ENCODE measurements at places on chromosomes 12 and 14. TPM values are rescaled to one million over a fixed set of nuclear protein-coding genes. Genes with fewer than 3 reads are reported as not detected.

DNA sequence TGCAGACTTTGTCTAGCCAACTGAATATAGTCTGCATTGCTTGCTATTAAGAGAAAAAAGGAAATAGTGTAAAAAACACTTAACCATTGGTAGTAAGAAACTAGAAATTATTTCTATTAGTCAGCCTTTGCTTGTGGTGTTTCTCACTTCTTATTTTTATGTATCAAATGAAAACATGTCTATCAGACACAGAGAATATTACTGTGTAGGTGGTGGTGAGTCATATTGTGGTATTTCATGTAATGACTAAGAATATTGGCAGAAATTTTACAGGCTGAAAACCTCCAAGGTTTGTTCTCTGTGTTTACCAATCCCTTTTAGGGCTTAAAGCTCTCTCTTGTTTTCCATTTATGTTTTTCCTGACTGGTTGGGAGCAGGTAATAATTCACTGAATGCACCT is 87.2 kb downstream of the DAAM1 start:
- no peak for DNase-seq
- no peak overlapping the region for H3K27ac ChIP-seq
- no peaks in the 10 kb centered on the region for H3K27me3 ChIP-seq
- H3K4me3 ChIP-seq, result no peak overlapping the region
- no peaks in the 10 kb centered on the region for H3K36me3 ChIP-seq

DNA sequence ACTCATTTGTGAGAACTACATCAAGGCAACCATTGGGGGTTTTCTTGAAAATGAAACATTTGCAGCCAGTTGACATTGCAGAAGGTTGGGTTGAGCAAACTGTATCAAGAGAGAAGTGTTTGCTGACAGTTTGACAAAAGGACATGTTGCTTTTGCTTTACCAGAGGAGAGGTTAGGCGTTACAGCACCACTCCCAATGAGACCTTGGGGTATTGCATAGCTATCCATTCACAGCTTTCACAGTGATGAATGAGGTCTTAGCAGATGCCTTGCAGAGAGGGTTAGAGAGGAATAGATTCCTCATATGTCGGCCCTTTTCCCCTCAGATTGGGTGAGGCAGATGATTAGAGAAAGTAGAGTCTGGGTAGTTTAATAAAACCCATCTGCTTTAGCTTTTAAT is 988.9 kb upstream of the FLRT2 start:
- no peak overlapping the region for H3K4me3 ChIP-seq
- H3K27ac ChIP-seq, result no peak overlapping the region
- no peaks in the 10 kb centered on the region for H3K36me3 ChIP-seq
- DNase-seq, result no peak
- H3K27me3 ChIP-seq, result no peaks in the 10 kb centered on the region
- no peaks in the 10 kb centered on the region for H3K4me1 ChIP-seq

BICD1 gene
- 12.5 TPM for total RNA-seq

KRT84 gene
- not detected for total RNA-seq

GRCh38 chr12:41287500-41288141 is 99.5 kb downstream of the PDZRN4 start:
- no peak for DNase-seq
- H3K36me3 ChIP-seq, result no peaks in the 10 kb centered on the region
- H3K4me1 ChIP-seq, result no peaks in the 10 kb centered on the region
- no peak overlapping the region for H3K4me3 ChIP-seq
- no peaks in the 10 kb centered on the region for H3K27me3 ChIP-seq

DNA sequence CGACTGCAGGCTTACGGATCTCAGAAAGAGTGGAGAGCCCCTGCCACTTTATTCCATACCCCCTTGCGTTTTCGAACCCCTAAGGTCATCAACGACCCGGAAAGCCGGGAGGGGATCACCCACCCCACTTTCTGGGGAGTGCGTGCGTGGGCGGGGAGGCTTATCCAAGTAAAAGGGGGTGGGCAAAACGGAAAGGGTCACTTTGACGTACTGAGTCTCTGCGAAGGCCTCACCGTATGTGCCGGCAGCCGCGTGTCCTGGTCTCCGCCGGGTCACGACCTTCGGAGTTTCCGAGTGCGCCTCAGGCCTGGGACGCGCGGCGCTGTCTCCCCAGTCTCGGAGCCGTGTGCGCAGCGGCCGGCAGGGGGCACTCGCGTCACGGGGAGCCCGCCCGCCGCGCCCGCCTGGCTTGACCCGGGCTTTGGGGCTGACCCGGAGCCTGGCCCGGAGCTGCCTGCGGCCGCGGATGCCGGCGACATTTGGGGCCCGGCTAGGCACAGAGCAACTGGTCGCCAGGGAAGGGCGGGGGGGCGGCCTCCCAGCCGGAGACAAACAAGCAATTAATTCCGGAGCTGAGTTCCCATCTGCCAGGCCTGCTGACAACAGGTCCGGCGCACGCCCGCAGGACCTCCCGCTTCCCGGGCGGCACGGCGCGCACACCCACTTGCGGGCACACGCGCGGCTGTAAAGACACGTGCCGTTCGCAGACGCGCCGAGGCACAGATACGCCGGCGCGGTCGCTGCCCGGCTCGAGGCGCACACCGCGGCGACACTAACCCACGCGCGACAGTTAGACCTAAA is 890 bp upstream of the KIF26A start:
- no peaks in the 10 kb centered on the region for H3K4me1 ChIP-seq
- no peak overlapping the region for H3K27ac ChIP-seq
- peak; percentile 26 for DNase-seq
- H3K27me3 ChIP-seq, result peaks cover 37% of the 10 kb centered on the region
- peak overlapping the region; percentile 50 for H3K4me3 ChIP-seq

NCOR2 gene
- 124 TPM for total RNA-seq

DNA sequence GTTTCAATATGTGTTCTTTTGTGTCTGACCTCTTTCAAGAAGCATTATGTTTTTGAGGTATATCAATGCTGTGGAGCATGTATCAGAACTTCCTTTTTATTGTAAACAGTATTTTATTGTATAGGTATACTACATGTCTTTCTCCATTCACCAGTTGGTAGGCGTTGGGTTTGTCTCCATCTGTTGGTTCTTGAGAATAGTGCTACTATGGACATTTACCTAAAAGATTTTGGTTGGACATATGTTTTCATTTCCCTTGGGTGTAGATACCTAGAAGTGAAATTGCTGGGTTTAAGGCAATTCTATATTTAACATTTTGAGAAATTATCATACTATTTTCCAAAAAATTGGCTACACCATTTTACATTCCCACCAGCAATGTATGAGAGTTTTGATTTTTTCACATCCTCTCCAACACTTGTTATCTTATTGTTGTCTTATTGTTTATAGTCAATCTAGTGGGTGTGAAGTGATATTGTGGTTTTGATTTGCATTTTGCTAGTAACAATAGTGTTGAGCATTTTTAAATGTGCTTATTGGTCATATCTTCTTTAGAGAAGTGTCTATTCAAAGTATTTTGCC is 409.2 kb downstream of the IPO8 start:
- no peaks in the 10 kb centered on the region for H3K36me3 ChIP-seq
- DNase-seq, result no peak
- no peak overlapping the region for H3K4me3 ChIP-seq
- no peaks in the 10 kb centered on the region for H3K4me1 ChIP-seq
- H3K27me3 ChIP-seq, result no peaks in the 10 kb centered on the region

DNA sequence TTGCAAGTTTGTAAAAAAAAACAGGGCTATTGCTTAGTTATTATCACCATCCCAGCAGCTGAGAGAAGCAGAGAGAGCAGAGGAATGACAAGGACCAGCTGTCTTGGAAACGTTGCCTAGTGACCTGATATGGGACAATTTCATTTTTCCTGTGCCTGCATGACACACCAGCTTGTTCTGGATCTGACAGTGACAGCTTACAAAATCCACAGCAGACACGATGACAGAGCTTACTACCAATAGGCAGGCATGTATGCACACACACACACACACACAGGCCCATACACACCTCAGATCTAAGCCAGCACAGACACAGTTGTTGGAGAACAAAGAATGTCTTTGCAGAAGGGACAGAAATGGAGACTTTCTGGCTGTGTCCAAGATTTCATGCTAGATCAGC is 25.4 kb downstream of the HSPB8 start:
- H3K27me3 ChIP-seq, result no peaks in the 10 kb centered on the region
- H3K36me3 ChIP-seq, result no peaks in the 10 kb centered on the region
- H3K4me3 ChIP-seq, result no peak overlapping the region
- H3K27ac ChIP-seq, result no peak overlapping the region

All from Peyer's patch (tissue), 4 donors.